Cortex of kidney (tissue), 1 donor: ENCODE measurements at places on chromosomes 2 and 18.

DNA sequence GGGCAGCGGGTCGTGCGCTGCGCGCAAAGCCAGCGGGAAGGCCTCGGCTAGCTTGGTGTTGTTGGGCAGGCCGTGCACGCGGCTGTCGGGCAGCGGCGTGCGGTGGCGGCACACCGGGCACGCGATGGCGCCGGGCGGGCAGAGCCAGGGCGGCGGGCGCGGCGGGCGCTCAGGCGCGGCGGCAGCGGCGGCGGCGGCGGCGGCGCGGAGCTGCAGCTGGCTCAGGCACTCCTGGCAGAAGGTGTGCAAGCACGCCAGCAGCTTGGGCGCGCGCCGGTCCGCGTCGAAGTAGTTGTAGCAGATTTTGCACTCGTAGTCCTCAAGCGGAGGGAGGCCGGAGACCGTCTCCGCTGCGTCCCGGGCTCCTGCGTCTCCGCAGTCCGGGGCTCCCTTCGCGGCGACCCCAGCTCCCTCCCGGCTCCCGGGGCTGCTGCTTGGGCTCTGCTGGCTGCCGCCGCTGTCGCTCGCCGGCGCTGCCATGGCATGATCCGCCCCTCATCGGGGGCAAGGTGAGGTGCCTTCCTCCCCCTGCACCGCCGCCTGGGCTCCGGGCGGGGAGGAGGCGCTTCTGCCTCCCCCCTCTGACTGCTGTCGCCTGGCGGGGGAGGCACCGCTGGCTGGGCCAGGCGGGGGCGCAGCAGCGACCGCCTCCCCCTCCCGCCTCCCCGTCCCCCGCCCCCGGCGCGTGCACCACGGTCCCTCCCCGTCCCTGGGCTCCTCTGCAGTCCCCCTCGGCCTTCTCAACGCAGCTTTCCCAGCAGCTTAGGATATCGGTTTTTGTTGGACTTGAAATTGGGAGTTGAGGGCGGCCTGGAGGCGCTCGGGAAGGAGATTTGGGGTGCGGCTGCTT is 21.0 kb upstream of the PAX3 start:
- DNase-seq: no peak

DNA sequence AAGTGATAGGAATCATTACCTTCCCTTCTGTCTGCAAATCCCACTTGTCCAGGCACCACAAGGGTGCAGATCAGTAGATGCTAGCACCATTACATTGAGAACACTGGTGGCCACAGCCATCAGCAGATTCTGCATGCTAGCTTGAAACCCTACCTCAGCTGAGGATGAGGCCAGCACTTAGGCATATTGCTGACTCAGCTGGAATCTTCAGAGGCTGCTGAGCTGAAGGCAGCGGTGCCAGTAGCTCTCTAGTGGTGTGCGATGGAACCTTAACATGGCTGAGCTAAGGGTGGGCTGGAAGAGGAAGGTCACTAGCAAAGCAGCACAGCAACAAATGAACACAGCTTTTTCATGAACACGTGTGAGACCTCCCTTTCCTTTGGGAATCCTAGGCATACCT is 19.0 kb upstream of the CPO start:
- no peak for DNase-seq

GRCh38 chr18:38019292-38019691 is 453.7 kb upstream of the CELF4 start:
- no peak for DNase-seq

GRCh38 chr2:235564066-235564465 is 70.2 kb downstream of the AGAP1 start:
- DNase-seq: no peak

DNA sequence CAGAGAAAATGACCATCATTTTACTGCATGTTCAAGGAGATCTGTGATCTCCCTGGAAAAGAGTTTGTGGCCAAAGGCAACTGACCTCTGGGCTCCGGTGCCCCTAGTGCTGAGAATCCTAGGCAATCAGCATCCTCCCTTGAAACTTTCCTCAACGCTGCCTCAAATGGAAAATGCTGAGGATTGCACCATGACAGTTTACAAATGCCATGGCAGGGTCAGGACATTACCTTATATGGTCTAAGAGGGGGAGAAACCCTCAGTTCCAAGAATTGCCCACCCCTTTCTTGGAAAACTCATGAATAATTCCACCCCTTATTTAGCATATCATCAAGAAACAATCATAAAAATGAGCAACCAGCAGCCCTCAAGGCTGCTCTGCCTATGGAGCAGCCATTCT is 48.3 kb downstream of the ALPK2 start:
- DNase-seq: no peak

GRCh38 chr2:97651114-97651513 is 5.3 kb downstream of the COX5B start:
- DNase-seq: no peak

DNA sequence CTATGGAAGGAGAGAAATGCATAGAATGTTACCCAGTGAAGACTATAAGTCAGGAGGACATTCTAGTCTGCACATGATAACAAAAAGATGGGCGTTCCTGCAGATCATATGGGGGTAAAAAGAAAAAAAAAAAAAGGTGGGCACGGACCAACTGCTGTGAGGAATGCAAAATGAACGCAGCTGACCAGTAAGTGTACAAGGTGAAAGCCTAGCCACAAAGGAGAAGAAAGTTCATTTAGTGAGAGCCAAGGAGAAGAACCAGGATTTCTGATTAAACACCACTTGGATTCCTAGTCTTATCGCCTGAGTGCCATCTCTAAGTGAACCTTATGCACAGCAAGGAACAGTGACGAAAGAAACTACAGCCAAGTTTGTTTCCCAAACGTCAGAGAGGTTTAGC is 26.5 kb downstream of the RBMS1 start:
- DNase-seq: no peak

DNA sequence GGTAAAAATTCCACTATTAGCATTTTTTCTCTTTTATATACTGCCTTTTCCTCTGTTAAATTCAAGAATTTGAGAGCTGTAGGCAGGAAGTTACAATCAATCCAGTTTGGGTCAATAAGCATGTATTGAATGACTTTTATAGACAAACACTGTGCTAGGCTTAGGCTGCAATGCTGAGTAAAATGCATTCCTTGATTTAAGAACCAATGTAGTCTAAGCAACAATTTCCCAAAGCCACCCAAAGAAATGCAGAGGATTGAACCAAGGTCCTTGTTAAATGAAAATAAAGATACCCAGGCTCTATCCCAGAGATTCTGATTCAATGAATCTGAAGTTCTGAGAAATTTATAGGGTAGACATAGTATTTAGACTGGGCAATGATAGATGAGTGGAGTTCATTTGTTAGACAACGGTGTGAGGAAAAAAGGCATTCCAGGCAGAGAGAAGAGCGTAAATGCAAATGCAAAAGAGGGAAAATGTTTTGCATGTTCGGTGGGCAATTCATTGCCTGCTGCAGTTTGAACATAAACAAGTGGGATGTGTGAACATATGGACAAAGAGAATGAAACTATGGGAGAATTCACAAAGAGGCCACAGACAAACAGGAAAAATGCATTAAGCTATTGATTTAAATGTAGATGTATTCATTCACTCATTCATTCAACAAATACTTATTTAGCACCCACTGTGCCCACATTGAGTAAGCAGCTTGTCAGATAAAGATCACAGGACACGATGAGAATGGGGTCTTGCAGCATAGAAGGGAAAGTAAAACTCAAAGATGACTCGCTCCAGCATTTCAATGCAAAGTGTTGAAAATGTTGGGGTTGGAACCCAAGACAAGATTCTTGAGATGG is 107.1 kb downstream of the EVA1A start:
- no peak for DNase-seq

DNA sequence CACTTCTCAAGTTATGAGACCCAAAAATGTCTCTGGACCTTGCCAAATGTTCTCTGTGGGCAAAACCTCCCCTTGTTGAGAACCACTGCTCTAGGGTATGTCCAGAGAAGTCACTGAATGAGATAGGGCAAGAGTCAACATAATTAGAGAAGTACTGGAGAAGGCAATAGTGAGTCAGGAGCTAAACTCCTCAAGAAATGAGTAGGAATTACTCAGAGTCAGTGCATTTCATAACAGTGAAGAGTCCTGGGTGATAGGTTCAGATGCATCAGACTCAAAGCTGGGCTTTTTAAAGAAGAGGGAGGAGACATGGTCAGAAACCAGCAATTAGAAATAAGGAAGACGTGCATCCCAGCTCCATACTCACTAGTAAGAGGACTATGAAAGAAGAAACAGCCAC is 38.6 kb upstream of the IHH start:
- DNase-seq: no peak
